Right forelimb (tissue), 1 donor: ENCODE measurements at places on chromosomes 3 and 15.

DNA sequence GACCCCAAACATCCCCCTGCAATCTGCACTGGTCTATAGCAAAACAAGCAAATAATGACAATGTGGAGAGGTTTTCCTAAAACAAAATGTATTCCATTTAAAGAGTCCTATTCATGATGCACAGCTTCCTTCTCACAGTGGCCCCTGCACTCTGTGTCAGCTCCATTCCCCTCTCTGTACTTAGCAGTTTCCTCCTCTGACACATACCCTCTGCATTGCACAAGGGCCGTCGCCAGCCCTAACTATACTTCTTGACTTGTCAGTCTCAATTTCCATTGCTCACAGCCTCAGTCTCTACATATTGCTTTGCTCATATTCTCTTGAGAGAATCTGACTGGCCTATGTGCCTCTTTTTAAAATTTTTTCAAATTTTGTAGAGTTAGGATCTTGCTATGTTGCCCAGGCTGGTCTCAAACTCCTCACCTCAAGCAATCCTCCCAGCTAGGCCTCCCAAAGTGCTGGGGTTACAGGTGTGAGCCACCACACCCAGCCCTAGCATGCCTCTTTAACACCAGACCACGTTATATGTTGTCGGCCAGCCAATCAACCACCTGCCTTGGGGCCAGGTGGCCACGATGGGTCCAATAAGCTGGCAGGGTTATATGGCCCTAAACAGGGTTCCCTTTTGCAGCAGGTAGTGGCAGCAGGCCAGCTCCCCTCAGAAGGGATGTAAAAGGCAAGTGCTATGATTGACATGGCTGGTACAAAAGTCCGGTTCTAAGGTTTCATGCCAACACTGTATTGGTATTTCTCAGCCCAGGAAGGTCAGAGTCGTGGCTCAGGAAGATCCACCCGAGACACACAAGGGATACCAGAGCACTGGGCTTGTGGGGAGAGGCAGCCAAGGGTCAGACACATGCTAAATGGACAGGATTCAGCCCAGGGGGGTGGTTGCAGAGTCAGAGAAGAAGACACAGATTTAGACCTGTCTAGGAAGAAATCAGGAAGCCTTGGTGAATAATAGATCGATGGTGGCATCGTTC is 59.0 kb upstream of the SMAD3 start:
- DNase-seq: peak; percentile 20

DNA sequence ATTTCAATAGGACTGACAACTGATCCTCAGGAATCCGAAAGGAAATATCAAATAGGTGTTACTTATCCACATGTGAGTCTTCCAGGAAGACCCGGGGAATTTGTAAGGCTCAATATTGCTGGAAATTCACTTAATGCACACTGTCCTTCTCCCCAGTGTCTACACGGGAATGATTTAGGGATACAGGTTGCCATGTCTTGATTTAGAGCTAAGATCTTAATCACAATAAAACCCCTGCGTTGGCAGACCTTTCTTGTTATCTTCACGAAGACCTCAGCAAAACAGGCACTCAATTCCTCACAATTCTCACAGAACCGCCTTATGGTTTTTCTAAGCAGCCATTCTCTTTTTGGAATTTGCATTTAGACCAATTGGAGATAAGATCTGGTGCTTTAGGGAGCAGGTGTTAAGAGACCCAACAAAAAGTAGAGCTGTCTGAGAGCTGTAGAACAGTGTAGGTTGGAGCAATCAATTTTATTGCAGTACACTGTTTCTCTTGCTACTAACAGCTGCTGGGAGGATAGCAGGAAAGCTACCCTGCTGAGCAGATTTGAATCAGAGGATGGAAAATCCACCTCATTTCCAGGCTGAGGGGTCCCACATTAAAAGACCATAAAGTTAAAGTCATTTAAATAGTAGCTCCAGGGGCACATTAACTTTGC is 925.7 kb downstream of the EPHA3 start:
- DNase-seq: no peak

DNA sequence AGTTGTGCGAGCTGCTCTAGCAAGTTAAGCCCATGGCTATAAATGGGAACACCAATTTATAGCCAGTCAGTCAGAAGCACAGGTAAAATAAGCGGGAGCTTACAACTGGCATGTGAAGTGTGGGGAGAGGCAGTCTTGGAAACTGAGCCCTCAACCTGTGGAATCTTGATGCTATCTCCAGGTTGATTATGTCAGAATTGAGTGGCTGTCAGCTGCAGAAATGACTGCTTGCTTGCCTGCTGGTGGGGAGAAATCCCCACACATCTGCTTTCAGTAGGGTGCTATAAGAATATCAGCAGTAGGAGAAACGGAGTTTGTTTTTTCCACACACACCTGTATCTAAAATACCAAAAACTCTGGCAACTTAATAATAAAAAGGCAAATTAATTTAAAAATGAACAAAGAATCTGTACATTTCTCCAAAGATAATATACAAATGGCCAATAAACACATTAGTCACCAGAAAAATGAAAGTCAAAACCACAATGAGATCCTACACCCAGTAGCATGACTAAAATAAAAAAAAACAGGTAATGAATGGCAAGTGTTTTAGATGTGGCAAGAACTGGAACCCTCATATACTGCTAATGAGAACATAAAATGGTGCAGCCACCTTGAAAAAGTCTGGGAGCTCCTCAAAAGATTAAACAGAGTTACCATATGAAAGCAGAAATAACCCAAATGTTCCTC is 26.0 kb upstream of the MAP4 start:
- no peak for DNase-seq

DNA sequence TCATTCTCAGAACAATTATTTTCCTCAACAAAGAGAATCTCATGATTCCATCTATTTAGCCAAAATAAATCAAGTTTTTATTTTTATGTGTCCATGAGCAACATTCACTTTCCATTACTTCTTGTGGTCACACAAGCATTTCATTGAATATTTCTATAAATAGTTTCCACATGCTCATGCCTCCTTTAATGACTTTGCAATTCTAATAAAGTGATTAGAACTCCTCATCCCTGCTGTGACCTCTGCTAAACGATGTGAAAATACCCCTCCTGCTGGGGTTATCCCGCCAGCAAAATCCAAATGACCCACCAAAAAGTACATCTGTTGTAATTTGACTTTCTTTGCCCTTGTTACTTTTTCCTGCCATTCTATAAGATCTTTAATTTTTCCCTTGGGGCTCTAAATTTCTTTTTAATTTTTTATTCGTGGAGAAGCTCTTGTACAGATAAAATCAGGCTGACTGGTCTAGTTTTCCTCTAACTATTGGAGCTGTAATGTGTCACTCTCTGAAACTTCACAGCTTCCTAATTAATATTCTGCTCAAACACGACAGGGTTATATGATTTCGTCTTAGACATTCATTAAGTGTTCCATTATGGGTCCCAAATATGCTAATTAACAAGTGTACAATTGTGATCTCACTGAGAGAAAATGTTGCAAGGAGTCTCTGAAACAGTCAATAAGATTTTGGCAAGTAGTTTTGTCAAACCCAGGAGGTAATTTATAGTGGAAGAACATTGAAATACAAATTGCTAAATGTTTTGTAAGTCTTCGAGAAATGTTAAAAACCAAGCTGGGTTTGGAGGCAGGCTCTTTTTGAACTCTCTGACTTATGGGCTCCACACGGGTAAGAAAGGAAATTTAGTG is 533.1 kb upstream of the NAALADL2 start:
- no peak for DNase-seq

GRCh38 chr3:125055331-125055912 is 375 bp downstream of the HEG1 start:
- peak; percentile 72 for DNase-seq

- DNase-seq: no peak
These were observed 1176.0 kb upstream of the ALCAM start for GRCh38 chr3:104190681-104191080.

- DNase-seq: no peak
These were observed 100.1 kb upstream of the SPATA12 start for GRCh38 chr3:56960234-56960917.

GRCh38 chr15:67009576-67010569 is 55.5 kb upstream of the SMAD3 start:
- peak; percentile 6 for DNase-seq

GRCh38 chr3:88101142-88101541 is 42.1 kb downstream of the ZNF654 start:
- no peak for DNase-seq

- DNase-seq: no peak
These were observed 12.0 kb upstream of the CTXND1 start for GRCh38 chr15:80264031-80264430.

DNA sequence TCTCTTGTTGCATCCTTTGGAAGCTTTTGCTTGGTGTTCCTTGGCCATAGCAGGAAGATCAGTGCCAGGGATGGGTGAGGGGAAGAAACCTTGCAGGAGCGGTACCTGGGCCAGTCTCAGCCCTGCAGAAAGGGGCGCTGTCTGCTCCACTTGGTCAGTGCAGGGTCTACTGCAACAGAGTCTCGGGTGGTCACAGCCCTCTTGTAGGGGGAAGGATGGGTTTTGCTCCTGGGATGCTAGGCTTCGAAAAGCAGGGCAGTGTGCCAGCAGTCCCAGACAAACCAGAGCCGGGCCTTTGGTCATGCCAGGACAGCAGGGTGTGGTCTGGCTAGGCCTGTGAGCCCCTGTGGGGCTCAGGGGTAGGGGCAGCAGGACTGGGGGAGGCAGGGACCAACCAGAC is 186.7 kb downstream of the APBA2 start:
- no peak for DNase-seq

DNA sequence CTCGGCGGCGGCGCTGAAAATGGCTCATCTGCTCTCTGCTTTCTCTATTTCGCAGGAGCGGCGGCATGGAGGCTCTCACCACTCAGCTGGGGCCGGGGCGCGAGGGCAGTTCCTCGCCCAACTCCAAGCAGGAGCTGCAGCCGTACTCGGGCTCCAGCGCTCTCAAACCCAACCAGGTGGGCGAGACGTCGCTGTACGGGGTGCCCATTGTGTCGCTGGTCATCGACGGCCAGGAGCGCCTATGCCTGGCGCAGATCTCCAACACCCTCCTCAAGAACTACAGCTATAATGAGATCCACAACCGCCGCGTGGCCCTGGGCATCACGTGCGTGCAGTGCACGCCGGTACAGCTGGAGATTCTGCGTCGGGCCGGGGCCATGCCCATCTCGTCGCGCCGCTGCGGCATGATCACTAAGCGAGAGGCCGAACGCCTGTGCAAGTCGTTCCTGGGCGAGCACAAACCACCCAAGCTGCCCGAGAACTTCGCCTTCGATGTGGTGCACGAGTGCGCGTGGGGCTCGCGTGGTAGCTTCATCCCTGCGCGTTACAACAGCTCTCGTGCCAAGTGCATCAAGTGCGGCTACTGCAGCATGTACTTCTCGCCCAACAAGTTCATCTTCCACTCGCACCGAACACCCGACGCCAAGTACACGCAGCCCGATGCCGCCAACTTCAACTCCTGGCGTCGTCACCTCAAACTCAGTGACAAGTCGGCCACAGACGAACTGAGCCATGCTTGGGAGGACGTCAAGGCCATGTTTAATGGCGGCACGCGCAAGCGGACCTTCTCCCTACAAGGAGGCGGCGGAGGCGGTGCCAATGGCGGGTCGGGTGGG is 790 bp downstream of the SKOR1 start:
- no peak for DNase-seq

DNA sequence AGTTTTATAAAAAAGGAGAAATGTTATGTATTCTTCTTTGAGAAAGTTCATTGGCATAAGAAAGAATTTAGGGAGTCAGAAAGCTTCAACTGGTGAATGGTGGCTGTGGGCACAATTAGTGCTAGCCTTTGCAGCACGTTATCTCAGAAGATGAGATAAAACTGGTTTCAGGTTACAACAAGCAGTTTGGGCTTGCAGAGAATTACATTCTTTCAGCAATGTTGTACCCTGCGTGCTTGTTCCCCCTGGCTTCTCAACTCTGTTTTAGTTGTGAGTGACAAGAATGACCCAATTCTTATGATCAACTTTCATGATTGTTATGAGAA is 31.6 kb upstream of the ACP3 start:
- no peak for DNase-seq
